ENCODE measurements at places on chromosomes 11 and 22. TPM values are rescaled to one million over a fixed set of nuclear protein-coding genes. Genes with fewer than 3 reads are reported as not detected.
A peak's percentile ranks its signal among the peaks of the same experiment; 100 is the strongest.

DNA sequence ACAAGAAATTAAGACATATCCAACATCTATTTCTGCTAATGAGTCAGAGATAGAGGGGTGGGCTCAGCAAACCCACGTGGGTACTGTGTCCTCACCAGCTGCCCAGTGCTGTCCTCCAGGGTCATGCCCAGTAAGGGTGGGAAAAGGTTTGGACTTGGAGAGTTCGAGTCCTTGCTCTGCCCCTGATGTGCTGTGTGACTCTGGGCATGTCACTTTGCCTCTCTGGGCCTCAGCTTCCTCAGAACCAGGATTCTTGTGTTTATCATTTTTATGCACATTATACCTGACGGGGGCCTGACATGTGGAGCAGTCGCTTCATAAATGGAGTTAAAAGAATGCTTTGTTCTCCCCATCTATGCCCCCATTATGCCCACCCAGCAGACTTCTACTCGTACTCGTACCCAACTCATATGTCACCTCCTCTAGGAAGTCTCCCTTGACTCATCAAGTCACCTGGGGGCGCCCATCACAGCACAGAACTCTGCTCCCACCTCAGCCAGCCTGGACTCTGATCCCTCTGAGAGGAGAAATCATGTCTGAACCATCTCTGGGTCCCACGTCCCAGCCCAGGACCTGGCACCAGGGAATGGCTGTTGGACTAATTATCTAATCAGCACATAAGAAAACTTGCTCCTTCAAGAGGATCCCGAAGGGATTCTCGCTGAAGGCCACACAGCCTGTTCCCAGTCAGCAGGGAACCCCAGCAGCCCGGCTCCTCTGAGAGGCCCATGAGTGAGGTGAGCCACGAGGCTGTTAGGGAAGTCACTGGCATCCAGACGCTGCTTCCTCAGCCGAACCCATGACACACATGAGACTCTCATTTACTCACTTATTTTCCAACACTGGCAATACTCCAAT, 38.7 kb upstream of the TSKU start:
- peak; percentile 48 for DNase-seq
- H3K27ac ChIP-seq = no peak overlapping the region
- H3K27me3 ChIP-seq = no peaks in the 10 kb centered on the region

LRRC4C gene
- total RNA-seq = 0.15 TPM

NLRP10 gene
- not detected for total RNA-seq

DNA sequence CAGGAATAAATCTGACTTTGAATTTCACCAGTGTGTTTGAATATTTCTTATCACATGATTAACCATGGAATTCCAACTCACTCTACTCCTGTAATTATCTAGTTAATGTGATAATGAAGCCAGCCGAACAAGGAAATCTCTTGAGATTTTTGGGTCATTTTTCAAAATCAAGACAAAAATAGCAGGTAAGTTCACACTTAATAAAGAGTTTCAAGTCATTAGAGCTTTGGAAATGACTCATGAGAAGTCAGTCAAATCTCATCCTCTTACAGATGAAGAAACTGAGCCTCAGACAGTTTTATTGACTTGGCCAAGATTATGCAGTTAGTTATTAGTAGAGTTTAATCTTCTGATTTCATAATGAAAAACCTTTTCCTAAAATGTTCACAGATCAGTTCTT, 148.8 kb downstream of the ARHGAP42 start:
- H3K4me1 ChIP-seq = peaks cover 25% of the 10 kb centered on the region
- H3K27ac ChIP-seq = no peak overlapping the region
- H3K36me3 ChIP-seq = no peaks in the 10 kb centered on the region
- no peak overlapping the region for H3K4me3 ChIP-seq

DNA sequence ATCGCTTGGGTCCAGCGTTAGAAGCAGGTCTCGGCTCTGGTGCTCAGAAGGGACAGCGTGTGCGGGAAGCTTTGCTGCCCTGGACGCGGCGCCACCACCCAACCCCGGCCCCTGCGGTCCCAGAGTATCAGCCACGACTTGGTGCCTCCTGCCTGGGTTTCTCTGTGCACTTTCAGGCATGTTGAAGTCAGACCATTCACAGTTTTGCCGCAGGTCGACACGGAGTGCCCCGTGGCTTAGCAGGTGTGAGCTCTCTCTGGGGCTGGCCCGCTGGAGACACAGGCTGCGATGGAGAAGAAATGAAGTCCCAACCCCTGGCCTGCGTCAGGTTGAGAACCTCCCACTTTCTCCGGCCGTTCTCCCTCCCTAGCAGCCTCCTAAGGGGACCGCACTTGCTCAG, 494.5 kb downstream of the BRD1 start:
- H3K4me3 ChIP-seq = no peak overlapping the region
- no peaks in the 10 kb centered on the region for H3K27me3 ChIP-seq
- H3K4me1 ChIP-seq = no peaks in the 10 kb centered on the region
- DNase-seq = no peak

GRCh38 chr22:31045900-31046538, 35.1 kb upstream of the SMTN start:
- no peak for DNase-seq
- H3K27me3 ChIP-seq = no peaks in the 10 kb centered on the region
- no peaks in the 10 kb centered on the region for H3K36me3 ChIP-seq
- peak overlapping the region; percentile 83 for H3K27ac ChIP-seq
- H3K4me1 ChIP-seq = peaks cover 14% of the 10 kb centered on the region
- no peak overlapping the region for H3K4me3 ChIP-seq

GRCh38 chr22:24423519-24424000, 3.8 kb upstream of the ADORA2A start:
- peak overlapping the region; percentile 40 for H3K27ac ChIP-seq
- peaks cover 11% of the 10 kb centered on the region for H3K4me1 ChIP-seq
- peak overlapping the region; percentile 53 for H3K4me3 ChIP-seq
- H3K36me3 ChIP-seq = no peaks in the 10 kb centered on the region
- H3K27me3 ChIP-seq = peaks cover 6% of the 10 kb centered on the region
- no peak for DNase-seq

DNA sequence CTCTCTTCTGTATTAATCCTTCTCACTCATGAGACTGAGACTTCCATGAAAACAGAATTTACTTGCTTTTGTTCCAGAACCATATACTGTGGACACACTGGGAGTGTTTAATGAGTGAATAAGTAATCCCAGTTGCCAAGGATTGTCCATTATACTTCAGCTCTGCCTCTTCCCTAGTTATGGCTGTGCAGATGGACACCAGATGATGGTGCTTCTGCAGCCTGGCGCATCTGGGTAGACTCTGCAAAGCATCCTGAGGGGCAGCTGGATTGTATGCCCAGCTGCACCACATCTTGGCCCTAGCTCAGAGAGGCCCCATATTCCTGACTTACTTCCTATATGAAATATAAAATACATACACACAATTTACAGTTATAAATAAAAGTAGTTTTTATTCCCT, 43.5 kb downstream of the DBX1 start:
- peaks cover 8% of the 10 kb centered on the region for H3K4me1 ChIP-seq
- DNase-seq = no peak
- no peak overlapping the region for H3K4me3 ChIP-seq
- peaks cover 8% of the 10 kb centered on the region for H3K36me3 ChIP-seq
- H3K27ac ChIP-seq = no peak overlapping the region

MS4A14 gene
- 0.10 TPM for total RNA-seq

DNA sequence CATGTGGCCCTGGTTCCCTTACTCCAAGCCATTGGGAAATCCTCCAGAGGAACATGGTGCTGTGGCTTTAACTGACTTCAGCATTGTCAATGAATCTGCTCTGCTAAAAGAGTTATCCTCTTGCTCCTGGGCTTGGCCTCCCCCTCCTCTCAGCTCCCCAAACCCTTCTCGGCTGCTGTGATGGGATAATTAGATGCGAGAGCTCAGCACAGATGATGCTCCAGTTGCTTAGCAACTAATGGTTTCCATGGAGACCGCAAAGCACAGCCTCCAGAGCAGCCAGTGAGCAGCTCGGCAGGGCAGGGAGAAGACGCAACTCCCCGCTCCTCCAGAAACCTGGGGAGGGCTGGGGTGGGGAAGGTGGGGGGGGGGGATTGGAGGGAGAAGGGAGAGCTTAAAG, 2.8 kb upstream of the UPK2 start:
- DNase-seq = no peak
- H3K27me3 ChIP-seq = no peaks in the 10 kb centered on the region
- no peaks in the 10 kb centered on the region for H3K36me3 ChIP-seq
- no peaks in the 10 kb centered on the region for H3K4me1 ChIP-seq
- no peak overlapping the region for H3K27ac ChIP-seq
- H3K4me3 ChIP-seq = no peak overlapping the region

IL10RA gene
- total RNA-seq = 2.1 TPM

MYRF gene
- not detected for total RNA-seq

MMP27 gene
- not detected for total RNA-seq

GRCh38 chr11:6472934-6473333, 807 bp downstream of the TRIM3 start:
- H3K4me3 ChIP-seq = peak overlapping the region; percentile 94
- peak overlapping the region; percentile 89 for H3K27ac ChIP-seq
- H3K36me3 ChIP-seq = no peaks in the 10 kb centered on the region
- H3K4me1 ChIP-seq = peaks cover 14% of the 10 kb centered on the region

- no peaks in the 10 kb centered on the region for H3K36me3 ChIP-seq
- no peaks in the 10 kb centered on the region for H3K4me1 ChIP-seq
- no peak overlapping the region for H3K4me3 ChIP-seq
- peak overlapping the region; percentile 48 for H3K27ac ChIP-seq
- DNase-seq = no peak
- no peaks in the 10 kb centered on the region for H3K27me3 ChIP-seq
These were observed 22.2 kb downstream of the IL10RA start for GRCh38 chr11:118008271-118008911.

- H3K27me3 ChIP-seq = no peaks in the 10 kb centered on the region
- no peaks in the 10 kb centered on the region for H3K4me1 ChIP-seq
- no peak for DNase-seq
- no peak overlapping the region for H3K4me3 ChIP-seq
These were observed 160.5 kb upstream of the TBCEL start for GRCh38 chr11:120863359-120863758.

PUS3 gene
- total RNA-seq = 12.0 TPM

GP1BB gene
- 1.4 TPM for total RNA-seq

DNA sequence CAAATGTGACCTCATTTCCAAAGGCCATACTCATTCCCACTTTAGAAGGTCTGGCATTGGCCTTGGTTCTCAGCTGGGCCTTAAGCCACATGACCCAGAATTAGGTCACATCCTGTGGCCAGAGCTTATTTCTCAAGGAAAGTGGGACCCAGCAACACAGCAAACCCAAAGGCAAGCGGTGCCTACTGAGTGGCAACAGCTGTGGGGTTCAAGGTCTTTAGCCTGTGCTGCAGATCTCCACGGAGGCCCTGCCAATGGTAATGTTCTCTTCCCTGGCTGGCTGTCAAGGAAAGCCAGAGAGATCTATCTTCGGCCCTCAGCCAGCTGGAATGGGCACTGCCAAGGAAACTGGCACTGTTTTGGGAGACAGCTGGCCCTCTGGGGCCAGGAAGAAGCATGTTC, 41.5 kb upstream of the TP53I11 start:
- no peak for DNase-seq
- H3K4me1 ChIP-seq = peaks cover 15% of the 10 kb centered on the region
- H3K27me3 ChIP-seq = no peaks in the 10 kb centered on the region
- H3K27ac ChIP-seq = peak overlapping the region; percentile 59
- H3K36me3 ChIP-seq = no peaks in the 10 kb centered on the region

DNA sequence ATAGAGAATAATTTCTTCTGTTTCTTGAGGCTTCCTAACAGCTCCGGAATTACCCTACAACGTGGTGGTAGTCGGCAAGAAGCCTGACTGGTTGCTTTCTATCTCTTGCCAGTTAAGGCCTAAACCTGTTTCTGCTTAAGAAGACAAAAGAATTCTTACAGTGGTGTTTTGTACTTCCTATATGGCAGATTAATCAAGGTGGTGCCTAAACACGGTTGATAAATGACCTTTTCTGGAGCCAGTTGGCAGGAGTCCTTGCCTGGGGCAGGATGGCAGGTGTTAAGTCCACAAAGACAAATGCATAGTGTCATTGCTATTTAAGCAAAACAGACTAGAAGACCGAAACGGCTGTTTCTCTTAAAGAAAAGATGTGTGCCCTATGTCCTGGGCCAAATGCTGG, 9.9 kb downstream of the GVQW3 start:
- DNase-seq = no peak
- H3K27me3 ChIP-seq = no peaks in the 10 kb centered on the region
- no peak overlapping the region for H3K4me3 ChIP-seq
- H3K27ac ChIP-seq = no peak overlapping the region
- no peaks in the 10 kb centered on the region for H3K36me3 ChIP-seq

- DNase-seq = no peak
- no peaks in the 10 kb centered on the region for H3K27me3 ChIP-seq
- H3K4me3 ChIP-seq = no peak overlapping the region
These were observed 265.2 kb downstream of the LUZP2 start for GRCh38 chr11:24762076-24762475.

DNA sequence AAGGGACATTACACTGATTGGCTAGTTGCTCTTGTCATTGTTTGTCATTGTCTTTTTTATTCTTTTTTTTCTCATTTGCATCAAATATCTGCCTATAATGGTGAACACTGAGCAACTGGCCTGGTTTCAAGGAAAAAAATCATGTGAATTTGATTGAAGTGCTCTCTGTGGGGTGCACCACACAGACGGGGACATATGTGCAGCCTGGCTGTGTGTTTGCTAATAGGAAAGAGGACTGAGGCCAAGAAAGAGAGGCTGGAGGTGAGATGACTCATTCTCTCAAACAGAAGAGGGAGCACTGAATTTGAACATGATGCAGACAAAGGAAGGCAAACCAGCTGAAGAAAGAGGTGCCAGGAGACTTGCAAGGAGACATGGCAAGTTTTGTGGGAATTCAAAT, 684.9 kb upstream of the CCDC90B start:
- no peak overlapping the region for H3K4me3 ChIP-seq
- no peaks in the 10 kb centered on the region for H3K27me3 ChIP-seq
- no peak for DNase-seq
- H3K27ac ChIP-seq = no peak overlapping the region
- H3K4me1 ChIP-seq = no peaks in the 10 kb centered on the region
